WTC11 (cell line): ENCODE measurements at places on chromosomes 13 and 19.

DNA sequence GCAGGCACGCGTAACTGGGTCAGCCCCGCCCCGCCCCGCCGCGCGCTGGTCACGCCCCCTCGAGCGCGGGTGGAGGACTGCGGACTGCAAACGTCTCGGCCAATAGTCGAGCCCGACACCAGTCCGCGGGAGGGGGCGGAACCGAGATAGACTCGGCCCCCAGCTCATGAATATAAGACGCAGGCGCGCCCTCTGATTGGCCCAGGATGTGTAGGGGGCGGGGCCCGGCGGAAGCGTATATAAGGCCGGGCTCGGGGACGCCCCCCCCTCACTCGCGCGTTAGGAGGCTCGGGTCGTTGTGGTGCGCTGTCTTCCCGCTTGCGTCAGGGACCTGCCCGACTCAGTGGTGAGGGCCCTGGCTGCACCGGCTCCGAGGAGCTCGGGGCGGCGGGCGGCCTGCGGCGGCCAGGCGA lies at the start of gene CIRBP:
Gene CIRBP (plus strand): TSS at position 268 of the 413 bp plus-strand sequence. CDS start 1,602 bp downstream, outside the sequence.
- peak; percentile 100 for DNase-seq

GRCh38 chr13:71863254-71863865 lies 3.6 kb downstream of the DACH1 start:
- DNase-seq: no peak

DNA sequence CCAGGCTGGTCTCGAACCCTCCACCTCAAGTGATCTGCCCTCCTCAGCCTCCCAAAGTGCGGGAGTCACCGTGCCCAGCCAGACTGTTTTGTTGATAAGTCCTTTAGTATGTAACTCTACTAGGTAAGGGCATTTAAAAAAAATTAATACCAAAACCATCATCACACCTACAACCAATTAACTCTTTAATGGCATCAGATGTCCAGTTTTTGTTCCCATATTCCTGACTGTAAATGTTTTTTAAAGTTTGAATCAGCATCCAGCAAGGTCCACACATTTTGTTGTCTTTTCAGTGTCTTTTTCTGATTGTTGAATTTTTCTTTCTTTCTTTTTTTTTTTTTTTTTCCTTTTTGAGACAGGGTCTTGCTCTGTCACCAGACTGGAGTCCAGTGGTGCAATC lies 5.6 kb downstream of the FCGRT start:
- DNase-seq: no peak

DNA sequence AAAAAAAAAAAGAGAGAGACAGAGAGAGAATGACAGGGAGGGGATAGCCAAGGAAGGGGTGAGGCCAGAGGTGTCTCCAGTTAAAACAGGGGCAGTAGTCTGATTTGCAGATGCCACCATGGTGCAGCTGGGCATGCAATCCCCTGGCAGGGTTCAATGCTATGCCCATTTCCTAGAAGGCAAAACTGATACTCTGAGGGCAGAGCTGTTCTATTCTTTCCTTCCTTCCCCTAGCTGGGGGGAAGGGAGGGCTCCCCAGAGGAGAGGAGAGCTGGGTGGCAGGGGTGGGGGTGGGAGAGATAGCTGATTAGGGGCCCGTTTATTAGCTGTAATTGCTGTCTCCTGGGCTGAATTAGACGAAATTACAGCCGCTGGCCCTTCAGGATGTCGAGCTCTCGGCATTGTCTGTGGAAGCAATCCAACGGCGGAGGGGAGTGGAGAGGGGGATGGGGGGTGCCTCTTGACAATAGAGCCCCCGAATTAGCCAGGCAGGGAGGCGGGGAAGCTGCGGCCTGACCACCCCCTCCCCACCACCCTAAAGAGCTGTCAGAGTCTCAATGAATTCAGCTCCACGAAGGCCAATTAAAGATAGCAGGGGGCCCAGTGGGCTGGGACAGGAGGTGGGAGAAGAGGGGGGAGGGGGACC lies 14.4 kb upstream of the DPP9 start:
- DNase-seq: no peak

GRCh38 chr19:29667901-29668341 lies 2.7 kb downstream of the PLEKHF1 start:
- no peak for DNase-seq

DNA sequence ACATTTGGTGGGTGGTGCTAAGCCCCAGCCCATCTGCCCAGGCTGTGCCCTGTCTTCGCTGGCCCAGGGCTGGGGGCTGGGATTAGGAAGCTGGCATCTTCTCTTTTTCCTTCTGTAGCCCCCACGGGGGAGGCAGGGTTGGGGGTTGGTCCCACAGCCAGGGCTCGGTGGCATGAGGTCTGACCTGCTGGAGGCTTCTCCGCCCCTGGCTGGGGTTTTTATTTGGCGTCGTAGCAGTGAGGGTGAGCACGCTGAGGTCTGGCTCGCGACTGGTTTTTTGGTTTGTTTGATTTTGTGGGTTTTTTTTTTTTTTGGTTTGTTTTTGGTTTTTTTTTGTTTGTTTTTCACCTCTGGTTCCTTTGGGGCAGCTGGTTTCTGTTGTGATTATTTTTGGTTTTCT lies 14.7 kb downstream of the ZNF574 start:
- no peak for DNase-seq

DNA sequence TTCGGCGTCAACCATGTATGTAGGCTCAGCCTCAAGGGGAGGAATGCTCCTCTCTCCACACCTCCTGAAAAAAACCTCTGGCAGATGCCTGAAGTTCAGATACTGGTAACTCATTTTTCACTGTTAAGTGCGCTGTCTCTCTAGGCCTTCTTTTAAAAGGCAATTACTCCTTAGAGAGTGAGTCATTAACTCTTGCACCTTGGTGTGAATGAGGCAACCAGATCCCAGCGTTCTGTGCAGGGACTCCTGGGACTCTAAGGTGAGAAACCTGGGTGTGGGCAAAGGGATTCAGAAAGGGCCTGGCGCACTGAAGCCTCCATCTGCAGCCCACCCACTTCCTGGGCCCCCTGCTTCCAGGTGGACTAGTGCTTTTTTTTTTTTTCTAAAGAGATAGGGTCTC lies 71.7 kb downstream of the SIAH3 start:
- DNase-seq: no peak

- DNase-seq: no peak
These were observed 540.7 kb upstream of the SLITRK5 start for GRCh38 chr13:87130423-87130822.

DNA sequence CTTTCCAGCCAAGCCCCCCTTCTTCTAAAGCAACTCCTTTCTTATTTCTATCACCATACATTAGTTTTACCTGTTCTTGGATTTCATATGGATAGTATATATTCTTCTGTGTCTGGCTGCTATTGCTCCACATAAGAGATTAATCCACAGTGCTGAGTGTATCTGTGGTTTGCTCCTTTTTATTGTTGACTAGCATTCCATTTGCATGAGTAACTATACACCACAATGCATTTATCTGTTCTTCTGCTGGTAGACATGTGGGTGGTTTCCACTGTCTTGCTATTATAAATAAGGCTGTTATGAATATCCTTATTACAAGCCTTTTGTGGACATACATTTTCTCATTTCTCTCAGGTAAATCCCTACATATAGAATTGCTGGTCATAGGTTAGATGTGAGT lies 138.2 kb downstream of the SLC7A1 start:
- DNase-seq: no peak

DNA sequence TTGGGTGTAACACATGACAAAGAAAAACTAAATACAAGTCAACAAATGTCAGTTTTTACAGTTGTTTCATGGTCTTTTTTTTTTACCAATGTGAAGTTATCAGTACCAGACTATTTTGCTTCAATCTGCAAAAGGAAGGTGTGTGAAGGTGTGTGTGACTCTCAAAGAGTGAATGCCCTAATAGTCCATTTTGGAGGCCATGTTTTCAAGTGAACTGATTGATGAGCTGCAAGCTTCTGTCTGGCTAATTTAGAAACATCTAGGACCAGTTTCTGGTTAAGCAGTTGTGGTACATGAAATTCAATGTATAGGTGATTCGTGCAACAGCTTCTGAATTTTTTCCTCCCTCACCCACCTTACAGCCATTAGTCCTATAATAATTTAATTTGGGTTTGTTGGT lies 16.1 kb downstream of the KLF5 start:
- DNase-seq: no peak

DNA sequence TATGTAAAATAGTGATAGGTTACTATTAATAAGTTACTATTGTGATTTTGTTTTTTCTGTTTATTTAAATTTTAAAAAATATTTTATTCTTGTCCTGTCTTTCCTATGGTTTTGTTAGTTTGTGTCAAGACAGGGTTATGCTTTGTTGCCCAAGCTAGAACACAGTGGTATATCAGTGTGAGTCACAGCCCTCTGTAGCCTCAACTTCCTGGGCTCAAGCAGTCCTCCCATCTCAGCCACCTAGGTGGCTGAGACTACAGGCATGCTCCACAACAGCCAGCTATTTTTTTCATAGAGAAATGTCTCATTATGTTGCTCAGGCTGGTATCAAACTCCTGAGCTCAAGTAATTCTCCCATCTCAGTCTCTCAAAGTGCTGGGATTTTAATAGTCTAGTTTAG lies 99.5 kb downstream of the ZNF675 start:
- no peak for DNase-seq

GRCh38 chr19:55585658-55586339 lies 5.2 kb upstream of the ZNF579 start:
- peak; percentile 89 for DNase-seq

GRCh38 chr19:29271911-29272310 lies 59.0 kb upstream of the UQCRFS1 start:
- no peak for DNase-seq

GRCh38 chr13:45936621-45937020 lies 85.1 kb upstream of the SIAH3 start:
- no peak for DNase-seq

- no peak for DNase-seq
These were observed 40.1 kb downstream of the SERTM1 start for GRCh38 chr13:36713887-36714286.

DNA sequence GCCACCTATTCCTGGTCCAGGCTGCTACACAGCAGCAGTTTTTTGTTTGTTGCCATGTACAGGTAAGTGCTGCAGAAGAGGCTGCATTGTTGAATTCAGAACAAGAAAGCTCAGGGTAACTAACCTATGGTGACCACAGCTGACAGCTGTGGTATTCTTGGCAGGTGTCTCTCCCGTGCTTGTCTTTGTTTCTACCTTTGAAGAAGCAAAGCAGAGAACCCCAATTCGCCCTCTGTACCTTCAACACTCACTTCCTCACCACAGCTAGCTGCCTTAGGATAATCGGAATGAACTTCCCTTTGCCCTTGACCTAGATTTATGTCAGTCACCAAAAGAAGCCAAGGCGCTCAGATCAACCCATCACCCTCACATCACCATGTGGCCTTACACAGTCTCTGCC lies 1703.3 kb upstream of the SLC10A2 start:
- no peak for DNase-seq

DNA sequence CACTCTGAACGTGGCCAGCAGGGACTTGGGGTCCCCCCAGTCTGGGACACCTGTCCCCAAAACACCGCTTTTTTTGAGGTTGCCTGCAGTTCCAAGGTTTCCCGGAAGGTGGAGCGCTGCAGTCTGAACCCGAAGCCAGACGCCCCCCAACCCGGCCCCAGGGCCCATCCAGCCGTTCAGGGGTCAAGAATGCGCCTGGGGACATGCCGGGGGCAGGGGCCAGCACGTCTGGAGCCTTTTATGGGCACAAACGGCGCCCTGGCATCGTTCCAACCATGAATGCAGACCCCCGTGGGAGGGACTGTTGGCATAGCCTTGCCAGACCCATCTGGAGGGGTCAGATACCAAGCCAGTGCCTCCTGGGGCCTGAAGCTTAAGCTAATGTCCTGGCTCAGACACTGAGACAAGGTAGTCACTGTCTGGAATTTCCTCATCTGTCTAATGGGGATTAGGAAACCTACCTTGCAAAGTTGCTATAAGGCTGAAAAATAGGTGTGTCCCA lies 6.9 kb downstream of the S1PR5 start:
- DNase-seq: peak; percentile 88

DNA sequence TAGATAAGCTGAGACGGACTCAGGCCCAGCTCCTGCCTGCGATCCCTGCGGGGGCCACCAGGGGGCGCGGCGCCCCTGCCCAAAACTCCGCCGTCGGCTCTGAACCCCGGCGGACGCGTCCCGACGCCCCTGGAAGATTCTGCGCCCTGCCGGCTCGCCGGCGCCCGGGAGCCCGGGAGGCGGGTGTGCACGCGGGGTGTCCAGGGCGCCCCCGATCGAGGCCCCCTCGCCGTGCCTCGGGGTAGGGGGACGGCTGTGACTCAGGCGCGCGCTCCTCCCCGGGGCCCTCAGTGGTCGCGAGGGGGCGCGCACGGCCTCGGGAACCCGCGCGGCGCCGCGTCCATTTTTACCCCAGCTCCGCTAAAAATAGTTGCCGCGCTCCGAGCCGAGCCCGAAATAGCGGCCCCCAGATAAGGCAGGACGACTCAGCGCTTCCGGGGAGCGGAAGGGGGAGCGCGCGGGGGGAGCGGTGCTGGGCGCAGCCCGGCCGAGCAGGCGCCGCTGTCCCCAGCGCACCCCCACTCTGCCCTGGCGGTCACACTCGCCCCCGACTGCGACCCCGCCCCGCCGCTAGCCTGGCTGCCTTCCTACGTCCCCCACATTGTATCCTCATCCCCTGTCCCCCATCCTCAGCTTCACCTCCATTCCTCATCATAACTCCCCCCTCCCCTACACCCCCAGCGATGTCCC lies 16.0 kb upstream of the ERCC1 start:
- DNase-seq: peak; percentile 79

DNA sequence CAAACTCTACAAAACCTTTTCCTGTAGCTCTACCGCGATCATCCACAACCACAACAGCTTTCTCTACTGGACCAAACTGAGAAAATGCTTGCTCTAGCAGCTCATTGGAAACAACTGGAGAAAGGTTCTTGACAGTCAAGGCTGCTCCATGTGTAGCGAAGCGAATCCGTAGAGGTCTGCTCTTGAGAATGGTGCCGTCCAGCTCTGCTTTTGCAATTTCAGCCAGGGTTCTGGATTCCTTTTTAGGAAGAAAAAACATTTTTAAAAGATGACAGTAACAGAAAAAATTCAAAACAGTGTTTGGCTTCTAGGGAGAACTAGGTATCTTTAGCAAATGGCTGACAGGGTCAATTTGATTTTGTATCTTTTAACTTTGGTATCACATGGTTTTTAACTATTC lies 10.4 kb downstream of the PSPC1 start:
- no peak for DNase-seq

DNA sequence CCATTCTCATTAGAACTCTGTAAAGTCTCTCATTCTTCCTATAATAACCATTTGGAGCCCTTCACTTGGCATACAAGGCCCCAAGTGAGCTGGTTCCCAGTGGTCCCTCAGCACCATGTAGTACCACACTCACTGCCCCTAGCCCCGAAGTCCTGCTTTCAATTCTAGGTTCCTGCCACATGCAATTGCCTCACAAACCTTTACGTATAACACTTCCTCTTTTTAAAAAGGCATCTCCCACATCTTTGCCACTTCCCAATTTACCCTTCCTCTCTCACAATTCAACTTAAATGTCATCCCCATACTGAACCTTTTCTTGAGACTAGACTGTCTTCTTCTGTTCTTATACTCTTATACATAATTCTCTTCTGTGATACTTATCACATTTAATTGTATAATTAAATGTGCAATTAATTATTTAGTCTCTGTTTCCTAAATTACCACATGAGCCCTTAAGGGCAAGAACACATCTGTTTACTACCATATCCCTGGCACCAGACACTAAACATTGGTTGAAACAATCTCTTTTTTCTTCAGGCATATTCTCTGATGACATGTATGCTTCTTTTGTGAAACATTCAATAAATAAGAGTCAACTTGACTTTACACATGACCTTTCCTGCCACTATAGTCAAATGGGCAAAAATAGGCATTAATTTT lies 304.0 kb downstream of the SPRY2 start:
- DNase-seq: no peak
